ENCODE measurements at places on chromosomes 3 and 15. TPM values are rescaled to one million over a fixed set of nuclear protein-coding genes. Genes with fewer than 3 reads are reported as not detected.
A peak's percentile ranks its signal among the peaks of the same experiment; 100 is the strongest.

The PLD1 gene
- total RNA-seq, result 17.9 TPM

The C3orf33 gene
- total RNA-seq, result 1.1 TPM

The CLDN16 gene
- total RNA-seq, result not detected

The C3orf22 gene
- total RNA-seq, result not detected

The IL5RA gene
- not detected for total RNA-seq

The OXNAD1 gene
- total RNA-seq, result 5.7 TPM

The CADPS gene
- 0.13 TPM for total RNA-seq

The C3orf49 gene
- total RNA-seq, result not detected

GRCh38 chr15:25508369-25509002, 69.7 kb upstream of the UBE3A start:
- peak; percentile 53 for DNase-seq

GRCh38 chr3:150830094-150830681, 67.2 kb upstream of the SIAH2 start:
- DNase-seq, result peak; percentile 39

- no peak for DNase-seq
These were observed 77.2 kb upstream of the SLC6A1 start for GRCh38 chr3:10915376-10915775.

DNA sequence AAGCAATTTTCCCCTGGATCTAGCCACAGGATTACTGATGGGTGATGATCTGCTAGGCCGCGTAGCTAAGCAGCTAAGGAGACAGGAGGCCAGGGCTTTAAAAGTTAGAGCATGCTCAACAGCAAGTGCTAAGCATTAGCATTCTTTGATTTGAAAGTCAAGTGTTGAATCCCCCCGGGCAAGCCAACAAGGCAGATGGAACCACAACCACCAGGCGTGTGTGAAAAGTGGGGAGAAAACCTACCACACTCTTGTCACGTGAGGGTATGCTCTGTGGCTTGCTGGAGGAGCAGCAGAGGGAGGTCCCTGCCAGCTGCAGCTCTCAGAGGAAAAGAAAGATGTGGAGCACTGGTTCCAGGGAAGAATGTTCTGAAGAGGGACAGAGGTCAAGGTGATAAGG, 20.9 kb downstream of the SLC51A start:
- DNase-seq, result no peak

DNA sequence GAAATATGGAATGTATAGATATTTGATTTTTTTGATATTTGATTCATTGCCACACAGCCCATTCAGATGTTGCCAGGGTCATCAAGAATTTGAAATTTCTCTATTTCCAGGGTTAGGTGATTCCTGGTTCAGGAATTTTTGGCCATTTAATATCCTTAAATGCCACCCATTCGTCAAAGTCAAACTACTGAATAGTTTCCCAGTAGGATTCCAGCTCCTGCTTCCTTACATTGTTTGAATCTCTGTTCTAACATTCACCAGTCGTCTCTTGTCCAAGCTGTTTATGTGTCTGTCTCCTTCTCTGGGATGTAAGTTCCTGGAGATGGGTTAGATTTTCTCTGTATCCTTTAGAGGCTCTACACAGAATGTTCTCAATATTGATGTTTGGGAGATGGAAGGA, 124.9 kb upstream of the TLE3 start:
- DNase-seq, result no peak

GRCh38 chr3:59249004-59249403, 199.2 kb upstream of the CFAP20DC start:
- no peak for DNase-seq

- DNase-seq, result peak; percentile 88
These were observed 156.4 kb upstream of the CBLB start for GRCh38 chr3:106025151-106025722.

- no peak for DNase-seq
These were observed 19.1 kb upstream of the GOLGA8A start for GRCh38 chr15:34456658-34457057.

DNA sequence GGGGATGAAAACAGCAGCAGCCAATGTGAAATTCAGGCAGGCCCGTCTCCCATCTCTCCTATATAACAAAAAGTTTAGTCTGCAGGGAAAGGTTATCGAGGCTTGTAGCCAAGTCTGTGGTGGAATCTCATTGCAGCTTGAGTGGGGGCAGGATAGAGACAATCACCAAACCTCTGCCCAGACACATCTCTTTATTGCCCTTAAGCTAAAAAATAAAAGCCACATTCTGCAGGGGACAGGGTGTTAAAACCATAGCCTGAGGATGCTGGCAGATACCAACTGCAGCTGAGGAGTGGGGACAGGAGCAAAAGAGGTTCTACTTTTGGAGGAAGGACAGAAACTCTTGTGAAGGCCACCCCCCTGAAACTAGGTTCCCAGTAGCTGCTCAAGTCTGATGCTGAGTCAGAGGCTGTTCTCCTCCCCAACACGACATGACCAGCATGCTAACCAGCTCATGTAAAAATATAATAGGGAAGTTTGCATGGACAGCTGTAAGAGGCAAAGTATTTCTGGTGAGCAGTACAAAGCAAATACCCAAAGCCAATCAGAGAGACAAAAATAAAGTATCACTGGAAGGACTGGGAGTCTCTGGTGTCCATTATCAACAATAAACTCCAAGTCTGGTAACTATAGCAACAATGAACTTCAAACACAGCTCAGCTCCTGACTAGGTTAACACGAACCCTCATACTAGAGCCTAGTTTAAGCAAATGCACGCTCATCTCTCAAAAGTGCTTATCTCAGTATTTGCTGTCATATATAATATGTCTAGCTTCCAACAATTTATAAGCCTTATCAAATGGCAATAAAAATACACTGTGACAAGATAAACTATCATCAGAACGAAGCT, 362.2 kb upstream of the SLCO3A1 start:
- DNase-seq, result no peak

- DNase-seq, result no peak
These were observed 1008.8 kb downstream of the ROBO2 start for GRCh38 chr3:78048698-78049097.

DNA sequence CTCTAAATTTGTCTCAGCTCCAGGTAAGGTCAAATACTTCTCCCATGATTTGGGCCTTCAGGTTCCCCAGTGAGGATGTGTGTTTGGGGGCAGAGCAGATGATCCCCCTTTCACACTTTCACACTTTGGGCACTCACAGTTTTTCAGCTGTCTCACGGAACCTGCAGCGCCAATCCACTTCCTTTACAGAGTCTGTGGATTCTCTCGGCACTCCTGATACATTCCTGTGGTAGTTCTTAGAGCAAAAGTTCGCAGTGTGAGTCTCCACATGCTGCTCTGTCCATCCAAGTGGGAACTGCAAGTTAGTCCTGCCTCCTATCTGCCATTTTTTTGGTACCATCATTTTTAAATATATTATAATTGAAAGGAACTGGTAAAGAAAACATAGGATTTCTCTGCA, 20.2 kb upstream of the CPOX start:
- no peak for DNase-seq

DNA sequence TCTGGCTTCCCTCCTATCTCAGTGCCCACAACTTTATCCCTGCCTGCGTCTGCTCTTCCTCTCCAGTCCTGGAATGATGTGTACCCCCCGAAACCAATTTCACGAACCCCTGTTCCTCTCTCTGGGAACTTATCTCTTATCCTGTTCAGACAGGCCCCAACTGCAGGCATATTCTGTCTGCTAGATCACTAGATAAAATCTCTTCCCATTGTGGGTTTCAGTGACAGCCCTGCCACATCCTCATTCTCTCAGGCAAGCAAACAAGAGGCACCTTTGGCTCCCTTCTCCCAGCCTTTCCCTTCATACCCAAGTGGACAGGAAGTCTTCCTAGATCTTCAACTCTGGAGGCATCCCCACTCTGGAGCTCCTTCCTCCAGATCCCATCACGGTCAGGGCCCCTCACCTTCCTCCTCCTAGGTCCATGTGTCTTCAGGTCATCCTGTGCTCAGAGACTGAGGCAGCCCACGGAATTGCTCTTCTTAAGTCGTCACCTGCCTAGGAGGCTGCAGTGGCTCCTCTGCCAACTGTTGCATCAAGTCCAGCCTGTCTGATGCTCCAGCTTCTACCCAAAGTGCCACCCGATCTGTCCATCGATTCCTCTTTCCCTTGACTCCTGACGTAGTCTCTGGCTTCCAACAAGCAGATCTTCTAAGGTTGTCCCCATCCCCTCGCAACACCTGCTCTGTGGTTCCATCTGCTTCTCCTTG, 190.8 kb downstream of the SLCO3A1 start:
- DNase-seq, result no peak

DNA sequence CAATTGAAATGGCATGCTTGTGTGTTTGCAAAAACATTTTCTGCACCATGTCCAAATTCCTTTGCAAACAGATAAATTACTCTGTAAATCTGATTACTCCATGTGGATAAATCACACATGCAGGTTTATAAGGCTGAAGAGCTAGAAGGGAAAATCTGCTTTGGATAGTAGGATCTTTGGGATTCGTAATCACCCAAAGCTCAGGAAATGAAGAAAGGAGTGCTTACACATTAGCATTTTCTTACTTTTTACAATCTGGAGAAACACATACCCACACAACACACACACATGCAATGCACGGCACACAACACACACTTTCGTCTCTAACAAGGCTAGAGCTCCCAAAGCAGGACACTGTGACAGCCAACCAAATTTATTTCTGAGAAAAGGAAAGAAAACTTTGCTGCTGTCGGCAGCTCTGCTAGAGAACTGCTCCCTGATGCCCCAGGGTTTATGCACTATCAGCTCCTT, 2.1 kb downstream of the LSAMP start:
- no peak for DNase-seq

GRCh38 chr3:68060191-68060590, 405.8 kb upstream of the SUCLG2 start:
- DNase-seq, result no peak

GRCh38 chr15:56754772-56755370, 21.6 kb upstream of the ZNF280D start:
- DNase-seq, result no peak

- no peak for DNase-seq
These were observed 299.3 kb downstream of the PLCL2 start for GRCh38 chr3:17183951-17184550.

DNA sequence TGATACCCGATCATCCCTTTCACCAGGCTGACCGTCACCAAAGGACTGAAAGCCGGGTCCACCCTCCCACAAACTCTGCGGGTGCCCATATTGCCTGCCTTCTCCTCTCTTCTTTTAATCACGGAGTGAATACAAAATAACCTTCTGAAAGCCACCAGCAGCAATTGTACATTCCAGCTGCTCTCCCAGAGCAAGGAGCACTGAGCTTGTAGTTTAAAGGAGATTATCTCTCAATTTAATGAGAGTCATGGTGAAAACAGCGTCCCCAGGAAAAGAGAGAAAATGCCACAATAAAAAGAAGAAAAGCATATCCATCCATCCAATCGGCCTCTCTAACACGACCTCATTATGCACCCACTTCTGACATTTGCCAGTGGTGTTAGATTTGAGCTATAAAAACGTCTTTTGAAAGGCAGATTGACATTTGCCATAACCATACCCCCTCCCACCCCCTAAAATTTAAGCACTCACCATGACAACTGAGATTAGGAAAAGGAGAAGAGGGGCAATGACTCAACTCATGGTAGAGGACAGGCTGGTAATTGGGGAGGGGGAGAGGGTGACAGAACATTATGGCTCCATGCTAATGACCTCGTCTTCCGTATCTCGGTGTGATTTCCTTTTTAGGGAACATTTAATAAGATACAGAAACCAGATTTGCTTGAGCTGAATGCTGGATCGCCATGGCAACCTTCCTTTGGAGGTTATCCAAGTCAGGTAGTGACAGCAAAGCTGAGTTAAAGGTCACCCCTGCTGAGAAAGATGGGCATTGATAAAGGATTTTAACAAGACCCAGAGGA, 106.2 kb downstream of the ST8SIA2 start:
- no peak for DNase-seq

DNA sequence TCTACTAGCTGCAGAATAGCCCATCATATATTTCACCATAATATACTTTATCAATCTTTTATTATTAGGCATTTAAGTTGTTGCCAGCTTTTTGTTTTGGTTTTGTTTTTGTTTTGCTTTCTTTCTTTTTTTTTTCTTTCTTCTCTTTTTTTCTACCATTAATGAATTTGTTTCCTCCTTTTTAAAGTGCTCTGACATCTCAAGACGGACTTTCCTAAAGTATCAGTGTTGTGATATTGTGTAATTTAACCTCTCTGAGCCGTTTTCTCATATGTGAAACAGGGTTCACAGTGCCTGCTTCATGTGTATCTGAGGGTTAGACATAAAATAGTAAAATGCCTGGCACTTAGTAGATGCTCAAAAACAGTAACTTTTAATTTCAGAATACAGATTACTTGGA, 109.5 kb upstream of the IL12A start:
- no peak for DNase-seq

DNA sequence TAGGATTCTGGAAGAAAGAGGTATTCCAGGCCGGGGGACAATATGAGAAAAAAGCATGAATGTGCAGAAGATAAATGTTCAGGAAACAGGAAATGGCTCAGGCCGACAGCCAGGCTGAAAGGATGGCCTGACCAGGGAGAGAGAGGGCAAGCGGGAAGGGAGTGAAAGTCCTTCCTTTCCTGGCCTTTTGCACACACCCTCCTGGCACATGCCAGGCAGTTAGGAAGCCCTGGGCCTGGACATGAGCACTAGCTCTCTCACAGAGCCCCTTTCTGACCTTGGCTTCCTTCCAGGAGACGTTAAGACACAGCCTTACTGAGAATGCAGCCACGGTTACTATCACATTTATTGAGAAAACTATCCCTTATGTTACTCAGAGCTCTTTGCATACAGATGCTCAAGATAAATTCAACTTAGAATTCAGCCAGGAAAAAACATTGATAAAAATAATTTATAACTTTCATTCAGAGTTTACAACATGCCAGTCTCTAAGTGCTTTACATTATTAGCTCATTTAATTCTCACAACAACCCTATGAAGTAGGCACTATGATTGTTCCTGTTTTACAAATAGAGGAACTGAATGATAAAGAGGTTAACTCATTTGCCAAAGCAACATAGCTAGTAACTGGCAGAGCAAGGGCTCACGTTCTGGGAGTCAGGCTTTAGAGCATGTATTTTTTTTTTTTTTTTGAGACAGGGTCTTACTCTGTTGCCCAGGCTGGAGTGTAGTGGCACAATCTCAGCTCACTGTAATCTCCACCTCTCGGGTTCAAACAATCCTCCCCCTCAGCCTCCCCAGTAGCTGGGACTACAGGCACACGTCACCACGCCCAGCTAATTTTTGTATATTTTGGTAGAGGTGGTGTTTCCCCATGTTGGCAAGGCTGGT, 39.4 kb upstream of the SMAD3 start:
- DNase-seq, result peak; percentile 51

DNA sequence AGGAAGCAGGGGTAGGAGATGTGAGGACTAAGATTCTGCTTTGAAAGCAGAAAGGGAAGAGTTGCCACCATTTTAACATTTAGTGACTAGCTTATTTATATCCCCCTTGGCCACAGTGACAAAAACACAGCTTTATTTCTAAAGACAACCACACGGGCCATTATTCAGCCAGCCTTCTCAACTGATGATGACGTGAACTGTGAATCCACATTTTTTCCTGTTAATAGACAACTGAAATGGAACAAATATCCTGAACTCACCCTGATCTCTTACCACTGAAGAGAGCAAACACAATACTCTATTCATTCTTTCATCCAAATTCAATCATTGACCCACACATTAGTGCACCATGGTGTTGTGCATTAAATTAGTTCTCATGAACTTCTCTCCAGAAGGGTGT, 145.1 kb downstream of the TNIK start:
- no peak for DNase-seq

Measured in HT-29 (cell line).